ENCODE measurements at places on chromosomes 12 and 14. TPM values are rescaled to one million over a fixed set of nuclear protein-coding genes. Genes with fewer than 3 reads are reported as not detected.

The ALDH6A1 gene
- 34.8 TPM for total RNA-seq

The GPR84 gene
- total RNA-seq = under 0.01 TPM

The FOXN4 gene
- not detected for total RNA-seq

The ALKBH2 gene
- 13.1 TPM for total RNA-seq

The GLI1 gene
- 0.26 TPM for total RNA-seq

The UNC79 gene
- total RNA-seq = not detected

The MORN3 gene
- 1.0 TPM for total RNA-seq

The BICDL1 gene
- not detected for total RNA-seq

The ACOT6 gene
- total RNA-seq = not detected
